ENCODE measurements at places on chromosomes 1 and 21. TPM values are rescaled to one million over a fixed set of nuclear protein-coding genes. Genes with fewer than 3 reads are reported as not detected.

FALEC gene
- total RNA-seq: not detected

KCNE1 gene
- total RNA-seq: 0.26 TPM

RNF223 gene
- total RNA-seq: 14.6 TPM

ATP1A1 gene
- total RNA-seq: 123 TPM

TGFB2 gene
- 6.1 TPM for total RNA-seq

MARK1 gene
- total RNA-seq: 10.4 TPM

HTR1D gene
- 0.26 TPM for total RNA-seq

OR2AK2 gene
- total RNA-seq: not detected

RPTN gene
- total RNA-seq: 0.53 TPM

CLCA4 gene
- 45.8 TPM for total RNA-seq

KIAA1614 gene
- total RNA-seq: 0.79 TPM

CLDN14 gene
- not detected for total RNA-seq

LSS gene
- 43.7 TPM for total RNA-seq

CRYAA gene
- not detected for total RNA-seq

Measured in bronchial epithelial cell (primary cell).